CD4-positive, CD25-positive, alpha-beta regulatory T cell (primary cell): ENCODE measurements at places on chromosomes 1 and 21. TPM values are rescaled to one million over a fixed set of nuclear protein-coding genes. Genes with fewer than 3 reads are reported as not detected.

DNA sequence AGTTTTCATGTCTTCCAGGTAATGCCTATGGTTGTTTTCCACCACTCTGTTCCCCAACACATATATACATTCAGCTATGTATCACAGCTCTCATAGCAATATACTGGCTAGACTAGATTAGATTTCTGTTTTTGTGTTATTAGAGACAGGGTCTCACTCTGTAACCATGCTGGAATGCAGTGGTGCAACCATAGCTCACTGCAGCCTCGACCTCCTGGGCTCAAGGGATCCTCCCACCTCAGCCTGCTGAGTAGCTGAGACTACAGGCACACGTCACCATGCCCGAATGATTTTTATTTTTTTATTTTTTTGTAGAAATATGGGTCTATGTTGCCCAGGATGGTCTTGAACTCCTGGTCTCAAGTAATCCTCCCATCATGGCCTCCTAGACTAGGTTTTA lies 37.7 kb downstream of the SYNJ1 start:
- no peaks in the 10 kb centered on the region for H3K4me1 ChIP-seq
- no peaks in the 10 kb centered on the region for H3K27me3 ChIP-seq
- no peak overlapping the region for H3K27ac ChIP-seq
- DNase-seq = no peak
- H3K36me3 ChIP-seq = peaks cover 41% of the 10 kb centered on the region

DNA sequence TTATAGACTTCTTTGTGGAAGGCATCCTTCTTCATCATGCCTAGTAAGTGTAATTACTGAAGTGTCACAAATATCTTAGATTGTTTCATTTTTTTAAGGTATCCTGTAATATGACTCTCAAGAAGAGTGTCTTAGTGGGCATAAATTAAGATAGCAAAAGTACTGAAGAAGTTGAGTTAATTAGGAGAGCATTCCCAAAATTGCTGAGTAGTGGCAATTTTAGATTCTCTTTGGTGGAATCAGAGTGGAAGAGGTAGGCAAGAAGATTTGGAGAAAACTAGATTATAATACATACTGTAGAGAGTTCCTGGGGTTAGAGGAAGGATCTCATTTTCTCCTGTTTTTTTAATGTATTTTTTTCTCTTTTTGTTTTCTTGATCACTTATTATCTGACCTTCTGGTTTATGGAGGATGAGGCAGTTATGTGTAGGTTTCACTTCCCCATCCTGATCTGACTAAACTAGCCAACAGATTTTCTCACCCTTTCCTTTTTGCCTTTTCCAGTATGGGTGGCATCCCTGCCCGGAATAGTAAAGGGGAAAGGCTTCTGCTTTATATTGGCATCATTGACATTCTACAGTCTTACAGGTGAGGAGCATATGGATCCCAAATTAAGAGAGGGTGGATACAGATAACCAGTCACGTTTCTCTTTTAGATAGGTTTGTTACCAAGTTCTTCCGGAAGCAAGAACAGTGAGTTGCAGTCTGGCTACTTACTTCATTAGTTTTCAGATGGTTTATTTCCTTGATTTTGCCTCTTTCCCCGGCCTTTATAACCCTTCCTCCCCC lies 16.7 kb upstream of the PSMD4 start:
- no peaks in the 10 kb centered on the region for H3K4me1 ChIP-seq
- no peaks in the 10 kb centered on the region for H3K27me3 ChIP-seq
- H3K36me3 ChIP-seq = peaks cover 80% of the 10 kb centered on the region

- no peak overlapping the region for H3K4me3 ChIP-seq
- no peak overlapping the region for H3K27ac ChIP-seq
- DNase-seq = no peak
Observed at GRCh38 chr1:61636814-61637213, 88.1 kb downstream of the TM2D1 start.

GRCh38 chr1:11664336-11665065 lies 501 bp downstream of the FBXO6 start:
- peak overlapping the region; percentile 47 for H3K27ac ChIP-seq
- no peaks in the 10 kb centered on the region for H3K27me3 ChIP-seq
- H3K4me1 ChIP-seq = peaks cover 10% of the 10 kb centered on the region

- no peak overlapping the region for H3K27ac ChIP-seq
- DNase-seq = no peak
- no peaks in the 10 kb centered on the region for H3K36me3 ChIP-seq
- no peaks in the 10 kb centered on the region for H3K4me1 ChIP-seq
- no peaks in the 10 kb centered on the region for H3K27me3 ChIP-seq
Observed at GRCh38 chr1:201253906-201254624, 29.2 kb upstream of the PKP1 start.

- no peaks in the 10 kb centered on the region for H3K36me3 ChIP-seq
- no peak overlapping the region for H3K27ac ChIP-seq
- H3K4me1 ChIP-seq = peaks cover 39% of the 10 kb centered on the region
Observed at GRCh38 chr1:225447650-225448089, 19.8 kb upstream of the LBR start.

- H3K4me1 ChIP-seq = no peaks in the 10 kb centered on the region
- no peaks in the 10 kb centered on the region for H3K36me3 ChIP-seq
- DNase-seq = no peak
- no peak overlapping the region for H3K4me3 ChIP-seq
- no peak overlapping the region for H3K27ac ChIP-seq
- H3K27me3 ChIP-seq = peaks cover 2% of the 10 kb centered on the region
Observed at GRCh38 chr21:41481191-41481590, 26.8 kb downstream of the TMPRSS2 start.

DNA sequence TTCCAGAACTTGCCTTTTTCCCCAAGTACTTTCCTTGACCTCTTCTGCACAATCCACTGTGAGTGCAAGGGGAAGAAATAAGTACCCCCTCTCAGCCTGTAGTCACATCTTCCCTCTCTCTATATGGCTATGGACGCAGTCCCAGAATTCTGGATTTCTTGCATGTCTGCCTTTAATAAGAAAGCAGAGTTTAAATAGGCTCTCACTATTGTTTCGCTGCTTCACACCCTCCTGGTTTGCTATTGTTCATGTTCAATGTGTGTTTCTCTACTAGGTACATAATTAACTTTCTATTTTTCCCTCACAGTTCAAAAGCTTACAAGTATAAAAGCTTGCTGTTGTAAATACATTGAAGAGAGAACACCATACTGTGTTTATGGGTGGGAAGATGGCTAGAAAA lies 181.5 kb upstream of the C1orf105 start:
- no peaks in the 10 kb centered on the region for H3K4me1 ChIP-seq
- no peak overlapping the region for H3K4me3 ChIP-seq
- no peaks in the 10 kb centered on the region for H3K27me3 ChIP-seq
- no peaks in the 10 kb centered on the region for H3K36me3 ChIP-seq

The OR2M7 gene
- total RNA-seq = not detected

The TSSK3 gene
- 0.76 TPM for total RNA-seq

The FCER1G gene
- 2.9 TPM for total RNA-seq

The TRIM45 gene
- 0.84 TPM for total RNA-seq

The PLEKHN1 gene
- 2.5 TPM for total RNA-seq

The ATP6V1G3 gene
- total RNA-seq = not detected

The LCA5L gene
- total RNA-seq = not detected

The HSD3B1 gene
- not detected for total RNA-seq

The MYBPH gene
- not detected for total RNA-seq
